Heart left ventricle (tissue), 16 donors: ENCODE measurements at places on chromosomes 16 and 17. TPM values are rescaled to one million over a fixed set of nuclear protein-coding genes. Genes with fewer than 3 reads are reported as not detected.

GRCh38 chr17:39809221-39809620, 54.9 kb downstream of the IKZF3 start:
- no peak for DNase-seq

DNA sequence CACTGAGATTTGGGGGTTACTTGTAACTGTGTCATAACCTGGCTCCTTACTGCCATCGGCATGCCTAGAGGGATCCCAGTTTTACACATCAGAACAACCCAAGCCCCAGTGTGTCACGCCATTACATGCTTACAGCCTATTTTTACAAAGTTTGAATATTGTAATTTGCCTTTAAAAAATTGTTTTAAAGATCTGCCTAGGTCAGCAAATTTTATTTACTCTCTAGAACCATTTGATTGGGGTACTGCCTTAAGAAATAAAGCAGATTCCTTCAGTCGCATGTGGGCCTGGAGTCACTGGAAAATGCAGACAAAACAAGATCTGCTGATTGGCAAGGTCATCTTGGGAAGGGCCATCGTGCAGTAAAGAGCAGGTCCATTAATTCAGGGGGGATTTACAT, 566.9 kb downstream of the WWOX start:
- DNase-seq: no peak

DNA sequence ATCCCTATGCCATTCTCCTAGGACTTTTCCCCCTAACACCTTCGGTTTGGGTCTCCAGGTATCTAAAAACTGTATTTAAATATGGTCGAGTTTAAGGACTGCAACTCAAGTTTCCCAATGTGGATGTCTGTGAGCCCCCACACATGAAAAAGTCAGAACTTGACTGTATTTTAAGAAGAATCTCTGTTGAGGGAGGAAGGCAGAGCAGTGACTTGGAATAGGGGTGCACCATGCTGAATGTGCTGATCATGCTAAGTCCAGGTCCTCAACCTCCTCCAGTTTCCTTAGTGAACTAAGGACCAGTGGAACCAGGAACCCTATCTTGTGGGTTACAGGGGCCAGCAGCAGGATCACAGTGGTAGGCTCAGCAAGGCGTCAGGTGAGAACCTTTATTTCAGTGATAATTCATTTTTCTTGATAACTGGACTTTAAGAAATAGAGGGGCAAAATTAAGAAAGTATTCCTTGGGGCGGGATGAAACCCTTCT, 19.5 kb downstream of the GRB7 start:
- no peak for DNase-seq

DNA sequence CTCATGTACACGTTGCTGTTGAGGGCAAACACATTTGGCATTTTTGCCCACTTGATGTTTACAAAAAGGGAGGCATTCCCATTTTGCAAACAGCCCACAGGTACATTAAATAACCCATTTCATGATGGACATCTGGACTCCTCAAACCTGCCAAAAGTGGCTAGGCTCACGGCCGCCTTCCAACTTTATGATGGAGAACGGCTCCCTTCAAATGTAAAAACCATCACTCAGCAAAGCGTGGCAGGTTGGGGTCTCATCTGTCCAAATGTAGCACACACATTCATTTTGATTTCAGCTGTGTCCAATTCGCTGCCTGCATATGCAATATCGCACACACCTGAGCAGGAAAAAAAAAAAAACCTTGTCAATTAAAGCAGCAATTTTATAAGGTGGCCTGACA, 417.8 kb downstream of the TMEM114 start:
- no peak for DNase-seq

- DNase-seq: no peak
Observed at GRCh38 chr16:56830669-56831068, 34.3 kb upstream of the SLC12A3 start.

HSF5 gene
- total RNA-seq: not detected

ABCC11 gene
- total RNA-seq: not detected

MT4 gene
- total RNA-seq: not detected

DNA sequence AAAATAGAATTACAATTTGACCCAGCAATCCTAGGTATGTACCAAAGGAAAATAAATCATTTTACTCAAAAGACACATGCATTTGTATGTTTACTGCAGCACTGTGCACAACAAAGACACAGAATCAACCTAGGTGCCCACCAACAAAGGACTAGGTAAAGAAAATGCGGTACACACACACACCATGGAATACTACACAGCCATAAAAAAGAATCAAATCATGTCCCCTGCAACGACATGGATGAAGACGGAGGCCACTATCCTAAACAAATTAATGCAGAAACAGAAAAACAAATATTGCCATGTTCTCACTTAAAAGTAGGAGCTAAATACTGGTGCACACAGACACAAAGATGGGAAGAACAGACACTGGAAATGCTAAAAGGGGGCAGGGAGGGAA, 36.2 kb downstream of the BRD7 start:
- DNase-seq: no peak

DNA sequence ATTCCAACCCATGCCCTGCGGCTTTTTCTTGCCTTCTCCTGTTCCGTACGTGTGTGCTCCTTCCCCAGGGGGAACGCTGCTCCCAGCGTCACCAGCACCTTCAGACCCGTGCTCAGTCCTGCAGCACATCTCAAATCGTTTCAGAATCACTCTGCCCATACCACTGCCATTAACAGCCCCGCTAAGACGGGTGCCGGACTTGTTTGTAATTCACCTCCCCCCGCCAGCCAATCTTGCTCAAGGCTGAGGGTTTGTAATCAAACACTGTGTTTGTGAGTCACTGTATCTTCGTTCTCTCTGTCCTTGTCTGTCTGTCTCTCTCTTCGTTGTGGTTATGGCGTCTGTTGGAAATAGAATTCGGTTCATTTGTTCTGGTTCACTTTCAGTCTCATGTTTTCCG, 17.3 kb downstream of the CARD14 start:
- no peak for DNase-seq

DNA sequence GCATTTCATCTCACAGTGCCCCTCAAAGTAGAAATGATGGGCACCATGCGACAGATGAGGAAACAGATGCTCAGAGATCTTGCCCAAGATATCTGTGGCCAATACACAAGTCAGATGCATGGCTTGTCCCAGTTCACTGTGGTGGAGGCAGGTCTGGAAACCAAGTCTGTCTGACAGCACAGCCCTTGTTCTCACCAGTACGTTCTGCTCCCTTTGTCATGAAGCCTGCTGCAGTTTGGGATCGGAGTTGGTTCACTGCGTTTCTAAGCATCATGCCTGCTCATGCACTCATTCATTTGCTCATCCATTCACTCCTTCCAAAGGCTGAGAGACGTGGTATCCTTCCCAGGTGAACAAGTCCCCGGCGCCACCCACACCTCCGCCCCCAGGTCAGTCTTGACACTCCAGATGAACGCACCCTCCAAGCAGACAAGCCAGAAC, 27.2 kb upstream of the MEAK7 start:
- DNase-seq: no peak

- peak; percentile 36 for DNase-seq
Observed at GRCh38 chr16:80058214-80058613, 457.7 kb upstream of the MAF start.

- no peak for DNase-seq
Observed at GRCh38 chr16:56882077-56882800, 17.2 kb downstream of the SLC12A3 start.

- peak; percentile 6 for DNase-seq
Observed at GRCh38 chr17:81615401-81615930, 21.4 kb downstream of the NPLOC4 start.

DNA sequence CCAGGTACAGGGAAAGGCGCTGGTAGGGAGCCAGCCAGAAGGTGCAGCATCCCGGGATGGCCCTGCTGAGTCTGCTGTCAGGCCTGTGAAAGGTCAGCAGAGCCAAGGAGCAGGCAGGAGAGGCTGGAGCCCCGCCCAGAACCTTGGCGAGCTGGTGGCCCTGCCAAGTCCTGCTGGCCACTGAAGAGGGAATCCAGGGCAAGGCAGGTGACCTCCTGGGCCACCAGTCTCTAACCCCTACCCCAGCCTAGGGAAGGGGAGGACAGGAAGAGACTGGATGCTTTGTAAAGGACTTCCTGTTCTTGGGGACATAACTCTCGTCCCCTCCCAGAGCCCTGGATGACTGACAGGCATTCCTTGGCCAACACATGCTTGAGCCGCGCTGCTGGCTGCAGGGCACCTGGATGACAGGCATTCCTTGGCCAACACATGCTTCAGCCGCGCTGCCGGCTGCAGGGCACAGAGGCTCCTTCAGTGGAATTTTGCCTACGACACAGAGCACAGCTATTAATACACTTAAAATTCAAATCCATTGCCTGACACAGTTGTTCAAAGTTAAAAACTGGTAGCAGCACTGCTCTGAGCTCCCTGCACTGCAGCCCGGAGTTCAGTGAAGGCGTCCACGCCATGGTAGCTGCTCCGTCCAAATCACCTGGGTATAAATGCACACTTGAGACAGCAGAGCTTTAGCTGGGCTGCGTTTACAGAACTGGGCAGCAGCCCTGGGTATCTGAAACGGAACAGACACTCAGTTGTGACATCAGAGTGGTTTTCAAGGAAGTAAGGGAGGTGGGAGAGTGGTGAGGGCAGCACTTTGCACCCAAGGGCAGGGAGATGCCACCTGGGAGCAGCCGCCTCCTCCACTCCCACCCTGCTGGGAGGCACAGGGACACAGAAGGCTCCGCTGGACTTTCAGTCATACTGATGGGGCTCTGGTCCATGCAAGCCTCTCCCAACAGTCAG, 2.0 kb upstream of the BRICD5 start:
- peak; percentile 70 for DNase-seq

TAC4 gene
- total RNA-seq: 0.50 TPM

DNA sequence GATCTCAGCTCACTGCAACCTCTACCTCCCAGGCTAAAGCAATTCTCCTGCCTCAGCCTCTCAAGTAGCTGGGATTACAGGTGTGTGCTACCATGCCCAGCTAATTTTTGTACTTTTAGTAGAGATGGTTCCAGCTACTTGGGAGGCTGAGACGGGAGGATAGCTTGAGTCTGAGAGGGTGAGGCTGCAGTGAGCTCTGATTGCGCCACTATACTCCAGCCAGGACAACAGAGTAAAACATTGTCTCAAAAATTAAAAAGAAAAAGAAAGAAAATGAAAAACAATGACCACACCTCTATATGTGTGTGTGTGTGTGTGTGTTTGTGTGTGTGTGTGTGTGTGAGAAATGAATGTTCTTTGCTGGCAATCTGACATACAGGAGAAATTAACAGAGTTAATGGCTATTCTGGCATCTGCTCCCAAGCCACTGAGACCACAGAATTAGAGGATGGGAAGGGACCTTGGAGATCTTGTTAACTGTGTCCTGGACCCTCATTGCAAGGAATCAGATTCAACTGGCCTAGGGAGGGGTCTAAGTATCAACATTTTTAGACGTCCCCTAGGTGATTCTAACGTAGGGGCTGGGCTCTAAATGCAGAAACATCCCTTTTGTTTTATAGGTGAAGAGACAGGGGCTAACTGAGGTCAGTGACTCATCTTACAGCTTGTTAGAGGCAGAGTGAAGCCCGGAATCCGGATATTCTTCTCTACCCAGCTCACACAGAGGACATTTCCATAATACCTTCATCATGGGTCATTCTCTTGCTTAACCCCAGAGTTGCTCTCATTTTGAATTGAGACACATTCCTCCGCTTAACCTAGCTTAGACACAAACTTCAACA, 16.4 kb upstream of the MARCHF10 start:
- DNase-seq: no peak

- DNase-seq: peak; percentile 71
Observed at GRCh38 chr17:42421507-42422338, 1.3 kb downstream of the CAVIN1 start.

ITGAD gene
- not detected for total RNA-seq
